Stimulated activated CD4-positive, alpha-beta T cell treated with anti-CD3 and anti-CD28 coated beads, Interleukin-1b, Interleukin-23, amount 100 ng/mL, for 4 hours (primary cell): ENCODE measurements at places on chromosomes 1 and 21.
A peak's percentile ranks its signal among the peaks of the same experiment; 100 is the strongest.

GRCh38 chr1:207218512-207219362 is 102.7 kb upstream of the CD55 start:
- no peak for DNase-seq

DNA sequence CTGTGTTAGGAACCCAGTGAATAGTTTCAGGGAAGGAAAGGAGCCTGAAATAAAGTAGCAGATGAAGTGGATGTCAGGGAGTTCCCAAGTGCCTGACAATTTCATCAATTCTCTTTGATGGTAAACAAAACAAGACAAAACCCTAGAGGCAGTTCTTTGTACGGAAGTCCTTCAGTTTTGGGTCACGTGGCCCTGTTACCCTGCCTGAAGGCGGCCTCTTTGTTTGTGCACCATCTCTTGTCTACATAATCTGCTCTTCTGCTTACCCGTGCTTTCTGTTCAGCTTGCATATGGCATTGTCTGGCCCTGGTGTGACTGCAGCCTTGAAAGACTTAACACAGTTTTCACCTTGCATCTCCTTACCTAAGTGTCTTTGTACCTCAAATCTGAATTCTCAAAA is 166.7 kb upstream of the DUSP10 start:
- DNase-seq, result no peak

DNA sequence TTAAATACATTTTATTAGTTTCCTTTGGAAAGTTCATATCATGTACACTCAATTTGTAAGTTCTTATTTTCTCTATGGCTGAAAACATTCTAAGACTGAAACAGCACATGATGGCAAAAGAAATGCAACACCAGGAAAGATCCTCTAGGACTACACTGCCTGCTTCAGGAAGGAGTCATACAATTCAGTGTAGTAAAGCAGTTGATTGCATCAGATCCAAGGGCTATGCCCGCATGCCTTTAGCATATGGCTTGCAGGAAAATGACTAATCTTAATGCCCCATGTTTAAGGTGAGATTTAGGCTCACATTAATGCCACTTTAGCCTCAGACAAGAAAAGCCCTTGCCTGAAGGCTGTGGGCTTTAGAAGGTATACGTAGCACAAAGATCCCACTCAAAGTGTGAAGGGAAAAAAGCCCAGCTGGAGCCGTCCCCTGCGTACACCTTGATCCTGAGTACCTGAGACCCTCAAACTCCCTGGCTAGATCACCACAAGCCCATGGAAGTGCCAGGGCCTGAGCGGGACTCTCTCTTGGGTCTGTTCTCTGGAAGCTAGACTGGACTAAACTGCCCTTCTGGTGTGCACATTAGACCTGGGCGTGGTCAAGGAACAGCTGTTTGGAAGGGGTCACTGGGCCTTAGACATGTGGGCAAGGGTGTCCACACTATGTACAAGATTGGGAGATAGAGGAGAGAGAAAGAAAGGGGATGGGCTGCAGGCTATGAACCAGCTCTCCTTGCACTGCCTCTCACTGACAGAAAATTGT is 52.9 kb downstream of the ESRRG start:
- no peak for DNase-seq

DNA sequence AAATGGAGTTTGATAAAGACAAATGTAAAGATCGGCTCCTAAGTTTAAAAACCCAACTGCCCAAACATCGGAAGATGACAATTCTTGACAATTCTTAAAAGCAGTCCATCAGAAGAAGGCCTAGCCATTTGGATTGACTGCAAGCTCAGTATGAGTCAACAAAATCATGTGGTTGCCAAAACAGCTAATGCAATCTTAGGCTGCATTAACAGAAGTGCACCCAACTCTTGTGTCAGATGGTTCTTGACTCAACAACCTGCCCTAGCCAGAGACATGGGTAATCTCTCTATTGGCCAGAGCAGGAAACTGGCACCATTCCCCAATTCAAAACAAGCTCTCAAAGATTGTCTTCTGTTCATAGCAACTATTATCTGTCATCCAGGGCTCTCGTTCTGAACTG is 9.9 kb upstream of the NCF2 start:
- no peak for DNase-seq

GRCh38 chr1:20947409-20947808 is 160.3 kb upstream of the HP1BP3 start:
- DNase-seq, result no peak

DNA sequence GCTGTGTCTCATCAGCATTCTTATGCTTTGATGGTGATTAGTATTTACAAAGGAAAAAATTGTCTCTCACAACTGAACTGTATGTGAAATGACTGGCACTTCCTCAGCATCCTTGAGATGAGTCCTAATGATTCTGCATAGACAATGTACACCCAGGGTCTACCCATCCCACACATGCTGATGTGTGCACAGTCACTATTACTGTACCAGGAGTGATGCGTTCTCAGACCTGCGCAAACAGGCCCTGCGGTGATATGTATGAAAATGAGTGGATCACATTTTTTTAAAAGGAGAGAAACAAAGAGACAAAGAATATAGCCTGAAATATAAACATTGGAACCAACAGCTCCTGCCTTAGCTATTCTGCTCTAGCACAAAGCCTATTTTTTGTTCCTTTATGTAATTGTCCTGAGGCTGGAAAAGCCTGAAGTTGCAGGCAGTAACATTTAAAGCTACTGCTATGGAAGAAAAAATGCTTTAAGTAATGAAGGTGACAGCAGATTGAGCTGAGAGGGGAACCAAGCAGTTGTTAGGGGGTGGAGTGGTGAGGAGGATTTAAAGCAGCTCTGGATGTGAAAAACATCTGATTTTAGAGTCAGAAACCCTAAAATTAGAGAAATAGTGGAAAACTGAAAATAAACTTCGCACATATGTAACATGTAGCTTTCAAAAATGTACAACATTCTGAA is 5.5 kb downstream of the RCAN1 start:
- DNase-seq, result no peak

- DNase-seq, result peak; percentile 9
Measured at GRCh38 chr21:35528116-35529042, 479.3 kb upstream of the RUNX1 start.

GRCh38 chr1:225445639-225446594 is 18.1 kb upstream of the LBR start:
- no peak for DNase-seq

GRCh38 chr1:155218854-155219591 is 10.5 kb downstream of the MTX1 start:
- DNase-seq, result no peak

GRCh38 chr1:165629848-165630628 is 996 bp upstream of the MGST3 start:
- no peak for DNase-seq

DNA sequence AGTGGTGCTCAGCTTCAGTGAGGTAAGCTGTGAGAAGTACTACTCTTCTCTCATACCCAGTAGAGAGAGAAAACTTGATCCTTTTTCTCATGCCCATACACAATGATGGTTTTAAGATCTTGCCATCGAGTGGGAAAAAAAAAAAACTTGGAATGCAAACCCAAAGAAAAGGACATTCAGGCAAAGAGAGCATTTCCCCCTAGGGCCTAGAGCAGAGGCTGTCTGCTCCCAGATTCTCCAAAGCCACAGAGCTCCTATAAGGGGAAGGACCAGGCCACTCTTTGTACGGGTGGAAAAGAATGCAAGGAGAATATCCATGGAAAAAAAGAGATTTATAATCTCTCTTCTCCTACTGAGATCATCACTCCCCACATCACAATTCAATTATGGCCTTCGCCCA is 34.9 kb downstream of the MROH9 start:
- no peak for DNase-seq

DNA sequence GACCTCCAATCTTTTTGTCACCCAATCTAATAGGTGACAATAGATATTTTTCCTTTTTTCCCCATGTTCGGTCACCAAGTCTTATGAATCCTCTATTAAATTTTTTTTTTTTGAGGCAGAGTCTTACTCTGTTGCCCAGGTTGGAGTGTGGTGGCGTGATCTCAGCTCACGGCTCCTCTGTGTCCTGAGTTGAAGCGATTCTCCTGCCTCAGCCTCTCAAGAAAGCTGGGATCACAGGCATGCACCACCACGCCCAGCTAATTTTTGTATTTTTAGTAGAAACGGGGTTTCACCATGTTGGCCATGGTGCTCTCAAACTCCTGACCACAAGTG is 42.5 kb upstream of the MTF1 start:
- DNase-seq, result no peak

GRCh38 chr1:210262167-210262896 is 29.7 kb downstream of the SERTAD4 start:
- DNase-seq, result no peak

GRCh38 chr1:43135857-43136781 is 36.0 kb downstream of the EBNA1BP2 start:
- no peak for DNase-seq

DNA sequence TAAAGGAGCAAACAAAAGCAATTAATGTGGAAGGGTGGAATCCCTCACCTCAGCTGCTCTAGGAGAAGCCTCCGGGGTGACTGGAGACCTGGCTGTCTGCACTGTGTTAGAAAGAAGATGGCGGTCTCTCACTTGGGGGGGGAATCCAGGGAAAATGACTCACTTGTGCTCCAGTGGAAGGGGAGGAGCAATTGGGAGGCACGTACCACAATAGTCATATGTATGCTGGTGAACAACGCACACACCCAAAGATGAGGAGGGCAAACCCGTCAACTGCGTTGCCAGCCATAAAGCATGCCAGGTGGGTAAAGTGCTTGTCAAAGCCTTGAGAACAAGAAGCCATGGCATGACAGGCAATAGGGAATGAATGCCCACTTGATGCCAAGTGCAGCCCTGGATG is 22.1 kb downstream of the PLEKHA6 start:
- no peak for DNase-seq

GRCh38 chr1:112729909-112730308 is 14.8 kb upstream of the PPM1J start:
- DNase-seq, result no peak

DNA sequence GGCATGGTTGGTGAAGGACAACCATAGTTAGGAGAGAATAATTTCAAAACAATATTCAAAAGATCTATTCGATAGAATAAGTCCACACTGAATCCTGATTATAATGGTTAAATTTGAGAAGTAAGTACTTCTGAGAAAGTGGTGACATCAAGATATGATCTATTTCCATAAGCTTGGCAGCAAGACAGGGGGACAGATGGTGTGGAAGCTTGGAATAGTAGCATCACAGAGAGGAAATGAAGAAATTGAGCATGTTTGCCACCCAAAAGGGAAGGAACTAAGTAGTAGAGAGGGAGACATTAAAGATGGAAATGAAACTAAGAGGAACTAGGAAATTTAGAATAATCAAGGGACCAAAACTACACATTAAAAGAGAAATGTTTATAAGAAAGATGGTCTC is 94.5 kb downstream of the OLFM3 start:
- DNase-seq, result no peak

DNA sequence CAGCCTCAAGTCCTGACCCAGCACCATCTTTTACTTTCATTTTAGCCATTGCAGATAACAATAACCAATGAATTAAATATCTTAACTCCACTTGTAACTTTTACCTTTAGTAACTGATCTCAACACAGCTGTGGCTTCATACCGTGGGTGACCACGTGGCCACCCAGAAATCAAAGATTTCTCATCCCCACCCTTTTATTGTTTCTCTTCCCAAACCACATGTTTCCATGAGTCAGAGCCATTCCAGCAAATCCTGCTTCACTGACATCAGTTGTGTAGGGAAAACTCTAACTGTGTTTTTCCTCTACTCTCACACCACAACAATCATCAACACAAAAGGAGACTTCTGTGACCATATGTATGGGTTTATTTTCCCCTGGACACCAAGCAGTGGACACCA is 25.1 kb upstream of the BRDT start:
- no peak for DNase-seq

DNA sequence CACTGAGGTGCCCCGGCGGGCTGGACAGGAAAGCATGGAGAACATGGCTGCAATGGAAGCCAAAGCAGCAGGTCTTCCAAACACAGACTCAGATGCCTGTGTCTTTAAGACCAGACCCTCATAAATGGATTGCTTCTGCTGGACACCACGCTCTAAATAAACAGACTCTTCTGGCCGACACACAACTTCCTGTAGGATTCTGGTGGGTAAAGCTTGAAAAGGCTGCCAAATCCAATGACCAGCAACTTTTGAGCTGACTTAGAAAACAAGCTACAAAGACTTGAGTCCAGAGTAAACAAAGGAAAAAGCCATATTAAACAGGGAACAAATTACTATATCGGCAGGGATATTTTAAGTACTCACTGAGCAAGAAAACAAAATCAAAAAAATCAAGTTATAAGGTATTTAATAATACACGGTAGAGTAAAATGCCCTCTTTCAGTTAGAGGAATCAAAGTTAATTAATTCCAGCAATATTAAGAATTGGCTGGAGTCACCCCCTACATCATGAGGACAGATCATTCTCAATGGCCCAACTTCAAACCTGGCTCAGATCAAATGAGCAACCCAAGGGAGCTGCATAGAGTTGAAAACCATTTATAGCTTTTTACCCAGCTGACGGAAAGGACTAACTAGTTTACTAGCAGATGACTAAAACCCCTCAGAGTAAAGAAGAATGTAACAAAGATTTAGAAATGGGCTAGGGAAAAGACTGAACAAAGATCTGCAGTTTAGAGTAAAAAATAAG is 102.4 kb downstream of the TGFBR3 start:
- no peak for DNase-seq

DNA sequence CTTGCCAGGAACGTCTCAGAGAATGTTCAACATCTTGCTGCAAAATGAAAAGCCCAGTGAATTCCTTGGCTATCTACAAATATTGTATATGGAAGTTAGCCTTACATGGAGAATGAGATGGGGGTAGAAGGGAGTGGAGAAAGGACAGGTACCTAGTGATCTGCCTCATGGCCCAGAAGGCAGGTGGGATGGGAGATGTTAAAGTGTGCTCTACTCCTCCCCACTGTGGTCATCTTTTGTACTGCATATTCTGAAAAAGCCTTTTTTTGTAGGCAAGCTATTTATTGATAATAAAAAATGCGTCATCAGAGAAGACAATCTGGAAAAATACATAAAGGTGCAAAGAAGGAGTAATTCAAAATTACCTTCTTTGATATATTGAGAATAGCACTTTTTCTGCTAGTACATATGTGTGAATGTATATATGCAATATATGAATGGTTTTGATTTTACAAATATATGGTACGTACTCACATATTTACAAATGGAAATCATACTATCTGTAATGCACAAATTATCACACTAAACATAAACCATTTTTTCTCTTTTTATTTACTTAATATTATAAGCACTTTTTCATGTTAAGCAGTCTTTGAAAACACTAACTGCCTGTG is 19.1 kb upstream of the SLC5A9 start:
- no peak for DNase-seq

DNA sequence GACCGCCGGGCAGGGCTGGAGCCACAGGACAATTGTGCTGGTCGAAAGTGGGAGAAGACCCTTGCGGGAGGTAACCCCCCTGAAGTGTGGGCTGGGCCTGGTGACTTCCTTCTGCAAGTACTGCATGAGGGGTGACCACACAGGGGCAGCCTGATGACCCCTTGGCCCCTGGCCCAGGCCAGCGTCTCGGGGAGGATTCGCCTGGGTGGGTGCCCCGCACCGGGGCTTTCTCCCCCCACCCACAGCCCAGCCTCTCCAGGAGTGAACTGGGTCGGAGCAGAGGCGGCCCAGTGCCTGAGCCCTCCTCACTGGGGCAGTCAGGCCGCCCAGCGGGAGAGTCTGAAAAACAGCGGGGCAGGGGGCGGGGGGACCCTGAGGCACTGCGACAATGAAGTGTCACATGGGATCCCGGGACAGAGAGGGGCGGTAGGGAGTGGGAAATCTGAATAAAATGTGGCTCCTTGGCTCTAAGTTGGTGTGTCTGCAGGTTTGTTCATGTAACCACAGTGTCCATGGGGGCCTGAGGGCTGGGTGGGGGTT is 1.6 kb upstream of the DNMT3L start:
- DNase-seq, result no peak
